ENCODE measurements at places on chromosomes 2 and 18.

DNA sequence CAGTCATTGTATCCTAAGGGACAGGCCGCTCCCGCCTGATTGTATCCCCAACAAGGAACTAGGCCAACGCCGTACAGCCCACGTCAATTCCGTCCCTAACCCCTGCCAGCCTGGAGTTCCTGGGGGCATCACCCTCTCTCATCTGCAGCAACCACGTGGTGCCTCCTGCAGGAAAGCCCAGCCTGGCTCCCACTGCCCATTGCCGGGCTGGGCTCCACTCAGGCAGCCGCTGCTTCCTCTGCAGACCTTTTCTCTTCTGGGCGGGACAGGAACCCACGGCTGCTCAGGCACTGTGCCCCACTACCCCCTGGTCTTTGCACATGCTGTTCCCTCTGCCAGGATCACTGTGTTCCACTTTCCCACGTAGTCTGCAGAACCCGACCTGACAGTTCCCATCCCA lies 212.2 kb downstream of the TFCP2L1 start:
- no peak for DNase-seq

GRCh38 chr2:212548455-212548819 lies 9.8 kb upstream of the ERBB4 start:
- DNase-seq, result no peak

DNA sequence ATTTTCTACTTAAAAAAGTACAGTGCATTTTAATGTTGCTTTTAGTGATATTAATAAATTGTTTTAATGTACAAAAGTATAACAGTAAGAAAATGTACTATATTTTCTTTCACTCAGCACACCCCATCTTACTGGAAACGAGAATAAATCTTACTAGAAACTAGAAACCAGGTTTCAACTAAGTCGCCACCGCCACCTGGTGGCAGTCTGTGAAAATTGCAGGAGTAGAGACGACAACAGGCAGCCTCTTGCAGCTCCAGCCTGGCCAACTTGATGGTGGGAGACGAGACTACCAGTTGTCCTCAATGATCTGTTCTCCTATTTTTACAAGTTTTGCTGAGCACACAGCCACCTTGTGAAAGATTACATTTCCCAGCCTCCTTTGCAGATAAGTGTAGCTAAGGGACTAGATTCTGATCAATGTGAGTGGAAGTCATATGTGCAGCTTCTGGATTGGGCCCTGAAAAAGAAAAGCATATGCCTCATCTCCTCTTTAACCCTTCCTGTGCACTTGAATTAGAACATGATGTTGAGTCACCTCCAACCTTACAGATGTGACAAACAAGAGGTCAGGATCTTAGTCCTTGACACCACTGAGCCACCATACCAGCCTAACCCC lies 8.7 kb downstream of the OTOF start:
- DNase-seq, result peak; percentile 1

DNA sequence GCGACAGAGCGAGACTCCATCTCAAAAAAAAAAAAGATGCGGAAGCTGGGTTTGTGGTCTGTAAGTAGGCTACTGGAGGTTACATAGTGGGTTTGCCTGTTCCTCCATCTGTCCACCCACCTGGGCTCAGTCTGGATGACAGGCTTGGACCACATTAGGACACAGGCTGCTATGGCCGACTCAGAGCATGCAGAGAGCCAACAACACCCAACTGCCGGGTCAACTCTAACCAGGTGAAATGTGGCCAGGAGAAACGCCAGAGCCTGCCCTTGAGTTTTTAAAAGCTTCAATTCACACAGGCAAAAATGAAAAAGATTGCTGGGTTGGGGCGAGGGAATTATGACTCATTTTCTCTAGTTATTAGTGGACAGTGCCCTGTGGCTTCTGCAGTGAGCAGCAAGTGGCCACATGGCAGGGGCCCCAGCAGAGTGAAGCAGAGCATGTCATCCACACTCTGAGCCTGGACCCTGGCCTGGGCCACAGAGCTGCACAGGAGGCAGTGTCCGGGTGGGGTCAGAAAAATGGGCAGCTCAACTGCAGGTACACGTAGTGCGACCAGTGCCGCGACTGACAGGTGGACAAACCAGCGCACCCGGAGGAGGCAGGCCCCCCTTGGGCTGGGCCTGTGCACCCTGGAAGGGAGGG lies 67.4 kb downstream of the BIN1 start:
- no peak for DNase-seq

DNA sequence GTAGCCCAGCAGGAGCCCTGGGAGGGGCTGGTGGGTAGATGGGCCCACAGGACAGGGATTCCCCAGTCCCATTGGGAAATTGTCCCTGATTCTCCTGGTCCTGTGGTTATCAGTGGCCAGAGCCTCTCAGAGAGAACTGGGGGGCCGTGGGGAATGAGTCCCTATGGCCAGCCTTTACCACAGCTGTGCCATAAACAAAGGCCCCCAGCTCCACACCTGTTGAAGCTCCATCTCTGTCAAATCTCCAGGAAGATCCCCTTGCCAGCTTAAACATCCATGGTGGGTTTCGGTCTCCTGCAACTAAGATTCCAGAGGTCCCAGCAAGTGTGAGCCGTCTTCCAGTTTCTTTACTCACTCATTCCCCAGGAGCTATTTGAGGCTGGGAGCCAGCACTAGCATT lies 897.1 kb downstream of the LRRTM4 start:
- DNase-seq, result no peak

DNA sequence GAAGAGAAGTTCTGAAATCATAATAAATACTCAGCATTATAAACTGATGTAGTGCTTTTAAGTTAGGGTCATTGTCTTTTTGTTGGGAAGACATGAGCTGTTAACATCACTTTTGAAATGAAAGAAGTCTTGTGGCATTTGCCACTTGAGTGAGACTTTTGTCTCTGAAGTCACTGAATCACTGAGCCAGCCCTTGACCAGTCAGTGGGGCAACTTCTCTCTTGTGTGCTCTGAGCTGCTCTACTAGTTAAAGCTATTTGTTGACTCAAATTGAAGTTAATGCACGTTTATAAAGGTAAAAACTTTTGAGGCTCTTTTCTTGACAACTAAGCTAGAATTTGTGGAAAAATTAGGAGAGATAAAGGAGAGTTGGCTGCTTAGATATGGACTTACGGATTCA lies 6.7 kb downstream of the WDR43 start:
- DNase-seq, result no peak

GRCh38 chr2:211673133-211673905 lies 865.3 kb downstream of the ERBB4 start:
- DNase-seq, result no peak

DNA sequence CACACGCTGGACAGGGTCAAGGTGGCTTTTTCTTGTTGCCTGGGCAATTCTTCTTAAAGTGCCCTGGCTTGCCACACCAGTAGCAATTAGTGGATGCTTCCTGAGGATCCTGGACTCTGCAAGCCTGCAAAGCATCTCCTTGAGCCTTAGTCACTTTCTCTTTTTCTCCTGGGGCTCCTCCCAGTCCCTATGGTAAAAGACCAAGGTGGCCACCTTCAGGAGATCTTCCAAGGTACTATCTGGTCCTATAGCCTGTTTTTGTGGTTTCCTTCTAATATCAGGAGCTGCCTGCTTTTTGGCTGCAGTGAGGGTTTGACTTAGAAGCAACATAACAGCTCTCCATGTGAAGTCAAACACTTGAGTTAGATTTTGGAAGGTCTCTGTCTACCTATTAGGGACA lies 33.3 kb upstream of the GMCL1 start:
- DNase-seq, result no peak

GRCh38 chr2:14720739-14721138 lies 88.2 kb downstream of the LRATD1 start:
- no peak for DNase-seq

- no peak for DNase-seq
Observed at GRCh38 chr2:161104054-161104553, 56.1 kb upstream of the TANK start.

DNA sequence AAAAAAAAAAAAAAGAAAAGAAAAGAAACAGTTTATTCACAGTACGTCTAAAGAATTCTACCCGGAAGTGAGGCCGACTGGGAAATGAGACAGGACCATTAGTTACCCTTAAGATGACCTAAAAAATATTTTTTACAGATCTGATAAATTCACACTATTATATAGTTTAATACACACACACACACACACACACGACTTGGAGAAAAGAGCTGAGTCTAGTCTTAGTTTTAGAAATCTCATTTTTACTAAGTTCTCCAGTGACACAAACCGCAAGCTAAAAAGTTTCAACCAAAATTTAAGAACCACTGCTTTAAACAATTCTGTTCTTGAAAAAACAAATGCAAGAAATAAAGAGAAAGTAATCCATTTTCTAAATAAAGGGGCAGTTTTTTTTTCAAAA lies 27.1 kb downstream of the ST3GAL5 start:
- DNase-seq, result no peak

DNA sequence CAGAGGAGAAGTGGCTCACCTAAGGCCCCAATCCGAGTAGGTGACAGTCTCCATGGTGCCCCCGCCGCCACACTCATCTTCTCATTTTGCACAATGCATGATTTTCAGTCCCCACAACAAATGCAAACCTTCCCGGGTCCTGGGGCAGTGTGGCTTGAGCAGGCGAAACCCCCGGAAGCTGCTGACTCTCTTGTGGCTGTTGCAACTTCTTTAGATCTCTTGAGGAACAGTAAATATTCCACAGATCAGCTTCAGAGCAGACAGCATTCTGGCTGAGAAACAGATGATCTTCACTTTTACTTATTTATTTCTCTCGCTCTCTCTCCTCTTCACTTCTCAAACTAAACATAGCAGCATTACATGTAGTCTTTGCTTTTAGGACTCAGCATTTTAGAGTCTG lies 51.9 kb downstream of the ASAP2 start:
- DNase-seq, result no peak

- no peak for DNase-seq
Observed at GRCh38 chr2:151097128-151097527, 164.5 kb downstream of the RBM43 start.

GRCh38 chr2:118307864-118308263 lies 219.6 kb downstream of the INSIG2 start:
- DNase-seq, result no peak

- DNase-seq, result peak; percentile 27
Observed at GRCh38 chr2:201176081-201176481, 6.9 kb upstream of the CASP10 start.

- DNase-seq, result no peak
Observed at GRCh38 chr18:48697441-48697840, 158.6 kb downstream of the CTIF start.

DNA sequence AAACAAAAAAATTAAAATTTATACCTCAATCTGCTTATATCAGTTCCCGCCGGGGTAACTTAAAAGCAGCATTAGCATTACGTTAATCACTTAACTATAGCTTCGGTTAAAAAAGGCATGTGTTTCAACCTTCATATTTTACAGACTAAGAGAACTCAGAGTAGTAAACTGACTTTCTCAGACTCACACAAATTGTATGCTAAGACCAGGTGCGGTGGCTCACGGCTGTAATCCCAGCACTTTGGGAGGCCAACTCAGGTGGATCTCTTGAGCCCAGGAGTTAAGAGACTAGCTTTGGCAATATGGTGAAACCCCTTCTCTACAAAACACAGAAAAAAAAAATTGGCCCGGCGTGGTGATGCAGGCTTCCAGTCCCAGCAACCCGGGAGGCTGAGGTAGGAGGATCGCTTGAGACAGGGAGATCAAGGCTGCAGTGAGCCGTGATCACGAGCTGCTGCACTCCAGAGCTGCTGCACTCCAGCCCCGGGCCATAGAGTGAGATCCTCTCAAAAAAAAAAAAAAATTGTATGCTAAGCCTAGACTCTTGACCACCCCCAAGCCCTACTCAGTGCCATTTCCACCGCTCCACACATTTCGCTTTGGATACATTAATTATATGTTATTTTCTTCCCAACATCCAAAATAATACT lies 2.4 kb downstream of the HNRNPLL start:
- DNase-seq, result no peak

GRCh38 chr2:100879296-100879695 lies 59.4 kb downstream of the NPAS2 start:
- DNase-seq, result no peak

DNA sequence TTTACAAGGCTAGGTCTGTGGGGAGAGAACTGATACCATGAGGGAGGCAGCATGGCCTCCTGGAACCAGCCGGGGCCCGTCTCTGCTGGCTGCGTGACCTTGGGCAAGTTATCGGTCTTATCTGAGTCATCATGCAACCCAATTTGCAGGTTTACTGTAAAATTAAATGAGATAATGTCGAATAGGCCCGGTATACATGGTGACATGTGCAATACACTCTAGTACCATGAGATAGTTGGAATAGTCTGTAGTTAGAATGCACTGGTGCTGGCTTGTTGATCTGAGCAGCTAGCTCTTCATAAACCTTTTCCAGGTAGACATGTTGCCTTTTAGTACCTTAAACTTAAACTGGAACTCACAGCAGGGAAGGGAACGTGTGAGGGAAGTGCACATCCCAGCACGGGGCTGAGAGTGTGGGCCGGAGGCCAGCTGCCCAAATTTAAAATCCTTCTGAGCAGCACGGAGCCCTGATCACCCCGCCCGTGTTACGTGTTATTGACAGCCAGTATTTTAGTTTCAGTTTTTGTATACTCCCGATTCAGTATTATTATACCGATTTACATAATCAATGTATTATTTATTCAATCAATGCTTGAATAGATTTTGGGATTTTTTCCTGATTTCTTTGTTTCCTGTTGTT lies 72.4 kb upstream of the HS6ST1 start:
- no peak for DNase-seq

DNA sequence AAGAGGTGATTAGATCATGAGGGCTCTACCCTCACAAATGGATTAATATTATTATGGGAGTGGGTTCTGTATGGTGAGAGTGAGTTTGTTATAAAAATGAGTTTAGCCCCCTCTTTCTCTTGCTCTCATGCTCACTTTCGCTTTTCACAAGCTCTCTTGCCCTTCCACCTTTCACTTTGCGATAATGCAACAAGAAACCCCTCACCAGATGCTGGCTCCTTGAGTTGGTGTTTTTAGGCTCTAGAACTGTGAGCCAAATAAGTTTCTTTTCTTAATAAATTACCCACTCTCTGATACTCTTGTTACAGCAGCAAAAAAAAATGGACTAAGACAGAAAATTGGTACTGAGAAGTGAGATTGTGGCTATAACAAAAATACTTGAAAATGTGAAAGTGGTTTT lies 106.5 kb downstream of the EHBP1 start:
- no peak for DNase-seq
